ENCODE measurements at places on chromosomes 2 and 18.

GRCh38 chr2:175930504-175930903 lies 71.6 kb downstream of the LNPK start:
- DNase-seq, result no peak

- DNase-seq, result no peak
Measured at GRCh38 chr2:239305771-239306170, 95.0 kb downstream of the HDAC4 start.

DNA sequence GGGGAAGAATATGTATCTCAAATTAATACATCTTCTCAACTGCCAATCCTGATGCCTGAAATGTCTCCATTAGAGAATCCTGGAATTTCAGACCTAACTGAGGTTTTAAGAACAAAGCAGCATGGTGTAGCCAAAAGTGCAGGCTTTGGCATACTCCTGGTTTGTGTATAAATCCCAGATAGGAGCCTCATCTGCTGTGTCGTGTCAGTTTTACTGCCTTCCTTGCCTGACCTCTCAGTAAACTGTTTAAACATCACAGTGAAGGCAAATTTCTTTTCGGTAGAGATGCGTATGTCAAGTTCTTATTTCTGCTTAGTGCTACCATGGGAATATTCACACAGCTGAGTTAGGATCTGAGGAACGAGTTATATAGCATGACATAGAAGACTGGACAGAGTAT lies 7.3 kb downstream of the SCG2 start:
- DNase-seq, result no peak

- DNase-seq, result no peak
Measured at GRCh38 chr2:155178921-155179320, 480.4 kb downstream of the KCNJ3 start.

GRCh38 chr2:112293636-112294401 lies 18.4 kb downstream of the ZC3H6 start:
- DNase-seq, result no peak

DNA sequence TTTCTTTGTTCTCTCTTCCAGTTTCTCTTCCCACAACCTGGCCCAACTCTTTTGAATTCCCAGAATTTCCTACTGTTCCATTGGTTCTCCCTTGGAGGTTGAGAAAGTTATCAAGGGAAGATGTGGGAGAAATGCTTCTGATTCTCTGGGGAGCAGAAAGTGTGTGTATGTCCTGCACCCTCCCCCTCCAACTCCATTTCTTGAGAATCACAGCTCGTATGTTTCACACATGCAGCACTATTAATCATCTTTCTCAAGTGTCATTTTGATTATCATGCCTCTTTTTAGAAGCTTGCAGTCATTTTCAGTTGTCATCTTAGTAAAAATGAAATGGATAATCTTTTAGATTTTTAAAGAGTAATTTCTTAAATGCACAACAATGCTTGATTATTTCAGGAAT lies 296.8 kb upstream of the SLC39A10 start:
- DNase-seq, result no peak

- no peak for DNase-seq
Measured at GRCh38 chr2:157901325-157901724, 25.2 kb upstream of the ACVR1 start.

GRCh38 chr2:126950504-126950903 lies 51.8 kb downstream of the TEX51 start:
- DNase-seq, result no peak

GRCh38 chr2:109636317-109636716 lies 22.2 kb downstream of the SOWAHC start:
- DNase-seq, result no peak

DNA sequence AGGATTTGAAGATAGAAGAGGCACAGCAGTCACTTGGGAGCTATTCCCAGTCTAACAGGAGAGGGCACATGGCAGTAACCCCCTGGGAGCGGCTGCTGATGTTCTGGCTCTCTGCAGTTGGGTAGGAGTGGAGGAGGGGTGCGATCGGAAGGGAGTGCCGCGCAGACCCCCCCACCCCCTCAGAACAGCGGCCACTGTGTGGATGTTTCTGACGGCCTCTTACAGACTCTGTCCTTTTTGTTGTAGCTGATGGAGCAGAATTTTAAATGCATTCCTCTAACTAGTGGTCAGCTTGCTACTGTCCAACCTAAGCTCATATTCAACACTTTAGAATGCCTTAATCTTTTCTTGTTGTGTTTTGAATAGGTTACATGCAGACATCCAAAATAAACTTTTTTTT lies 127.9 kb downstream of the AGAP1 start:
- DNase-seq, result no peak

DNA sequence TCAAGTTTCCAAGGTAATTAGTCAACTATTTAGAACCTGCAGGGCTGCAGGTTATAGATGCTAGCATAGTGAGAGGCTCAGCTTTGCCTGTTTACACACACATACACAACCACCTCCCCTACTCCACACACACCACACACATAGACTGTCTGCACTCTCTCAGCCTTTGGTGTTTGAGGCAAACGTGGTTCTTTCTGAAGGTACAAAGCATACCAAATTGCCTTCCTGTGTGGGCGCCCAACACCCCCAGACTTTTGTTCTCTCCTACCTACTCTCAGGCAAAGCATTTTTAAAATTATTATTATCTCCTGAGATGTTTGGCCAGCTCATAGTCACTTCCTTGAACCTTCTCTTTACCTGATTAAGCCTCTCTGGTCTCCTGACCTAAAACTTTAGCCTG lies 44.9 kb downstream of the MYO3B start:
- DNase-seq, result no peak

GRCh38 chr2:25816249-25816648 lies 62.0 kb downstream of the ASXL2 start:
- DNase-seq, result no peak

DNA sequence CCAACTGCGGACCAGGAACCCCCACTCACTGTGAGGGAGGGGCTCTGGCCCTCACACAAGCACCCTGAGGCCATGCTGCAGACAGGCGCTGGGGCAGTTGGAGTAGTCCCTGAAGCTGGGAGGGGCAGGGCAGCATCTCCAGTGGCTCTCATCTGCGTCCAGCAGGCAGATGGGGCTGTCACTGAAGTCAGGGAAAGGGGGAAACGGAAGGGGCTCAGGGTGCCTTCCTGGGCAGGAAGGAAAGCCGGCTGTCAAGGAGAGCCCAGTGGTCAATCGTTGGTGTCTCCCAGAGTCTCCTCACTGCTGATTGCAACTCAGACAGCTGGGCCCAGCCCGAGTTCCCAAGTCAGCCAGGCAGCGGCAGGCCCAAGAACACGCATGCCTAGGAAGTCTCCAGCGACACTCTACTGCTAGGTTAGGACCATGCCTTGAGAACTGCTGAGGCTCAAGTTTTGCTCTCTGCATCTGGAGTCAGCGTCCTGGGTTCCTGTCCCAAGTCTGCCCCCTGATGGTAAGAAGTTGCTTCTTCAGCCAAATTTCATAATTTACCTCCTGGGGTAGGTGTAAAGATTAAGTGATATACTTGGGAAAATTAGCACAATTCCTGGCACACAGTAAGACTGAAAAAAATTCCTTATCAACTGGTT lies 27.4 kb upstream of the NMUR1 start:
- DNase-seq, result peak; percentile 74

DNA sequence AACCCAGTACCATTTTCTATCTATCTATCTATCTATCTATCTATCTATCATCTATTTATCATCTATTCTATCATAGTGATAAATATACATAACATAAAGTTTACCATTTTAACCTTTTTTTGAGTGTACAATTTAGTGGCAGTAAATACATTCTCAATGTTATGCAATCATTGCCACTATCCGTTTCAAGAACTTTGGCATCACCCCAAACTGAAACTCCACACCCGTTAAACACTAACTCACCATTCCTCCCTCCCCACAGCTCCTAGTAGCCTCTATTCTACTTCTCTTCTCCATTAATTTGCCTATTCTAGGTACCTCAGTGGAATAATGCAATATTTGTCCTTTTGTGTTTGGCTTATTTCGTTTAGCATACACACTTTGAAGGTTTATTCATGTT lies 82.5 kb upstream of the KCNE4 start:
- no peak for DNase-seq

All from activated CD4-positive, alpha-beta memory T cell treated with anti-CD3 and anti-CD28 coated beads, Interleukin-2, amount 10 ng/mL, durations not matched to agents 7 days and 5 days (primary cell).